ENCODE measurements at places on chromosomes 2 and 18.

DNA sequence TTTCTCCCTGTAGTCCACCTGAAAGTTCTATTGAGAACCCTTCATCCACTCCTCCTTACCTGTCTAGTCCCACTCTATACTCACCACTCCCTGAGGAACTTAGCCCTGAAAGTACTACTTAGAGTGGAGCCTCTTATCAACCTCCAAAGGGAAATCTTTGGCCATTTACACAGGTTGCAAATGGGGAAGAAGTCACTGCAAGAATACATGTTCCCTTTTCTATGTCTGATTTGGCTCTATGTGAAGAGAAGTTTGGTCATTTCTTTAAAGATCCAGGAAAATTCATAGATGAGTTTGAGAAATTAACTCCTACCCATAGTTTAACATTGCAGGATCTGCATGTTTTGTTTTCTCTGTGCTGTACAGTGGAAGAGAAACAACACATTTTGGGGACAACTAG, 22.9 kb upstream of the MGAT4A start:
- no peak overlapping the region for H3K4me3 ChIP-seq
- DNase-seq, result no peak
- H3K27me3 ChIP-seq, result no peaks in the 10 kb centered on the region
- no peaks in the 10 kb centered on the region for H3K4me1 ChIP-seq
- no peaks in the 10 kb centered on the region for H3K36me3 ChIP-seq

GRCh38 chr2:233108611-233109490, 48.7 kb downstream of the INPP5D start:
- no peaks in the 10 kb centered on the region for H3K36me3 ChIP-seq
- H3K27ac ChIP-seq, result no peak overlapping the region
- DNase-seq, result no peak
- H3K27me3 ChIP-seq, result no peaks in the 10 kb centered on the region
- H3K4me3 ChIP-seq, result no peak overlapping the region
- H3K4me1 ChIP-seq, result no peaks in the 10 kb centered on the region

- no peaks in the 10 kb centered on the region for H3K4me1 ChIP-seq
- H3K36me3 ChIP-seq, result no peaks in the 10 kb centered on the region
- no peak for DNase-seq
- H3K27ac ChIP-seq, result no peak overlapping the region
- H3K27me3 ChIP-seq, result no peaks in the 10 kb centered on the region
These were observed 23.3 kb upstream of the ROCK1 start for GRCh38 chr18:21134895-21135294.

DNA sequence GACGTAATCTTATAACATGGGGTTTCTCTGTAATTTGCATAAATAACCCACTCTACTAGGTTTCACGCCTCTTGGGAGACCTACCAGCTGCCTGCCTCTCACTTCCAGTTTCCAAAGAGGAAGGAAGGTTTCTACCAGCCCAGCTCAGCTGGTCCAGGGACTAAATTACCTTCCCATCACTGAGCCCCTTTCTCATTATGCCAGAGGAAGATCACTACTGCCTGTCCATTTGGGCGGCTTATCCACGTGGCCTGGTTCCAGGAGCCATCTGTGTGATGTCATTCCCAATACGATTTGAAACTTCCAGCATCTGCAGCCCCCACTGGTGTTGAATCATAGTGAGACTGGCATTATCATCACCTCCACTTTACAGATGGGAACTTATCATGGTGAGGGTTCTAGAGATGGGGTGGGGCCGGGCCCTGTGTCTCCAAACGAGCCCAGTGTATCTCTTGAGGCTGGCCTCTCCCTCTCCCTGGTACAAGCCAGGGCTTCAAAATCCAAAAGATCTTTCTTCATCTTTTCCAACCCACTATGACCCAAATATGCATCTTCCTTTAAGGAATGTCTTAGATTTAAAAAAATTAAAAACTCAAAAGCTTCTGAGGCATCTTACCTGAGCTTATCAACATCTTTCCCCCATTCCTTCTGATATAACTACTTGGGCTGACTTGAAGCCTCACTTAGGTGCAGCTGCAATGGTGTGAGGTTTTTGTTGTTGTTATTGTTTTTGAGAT, 140.8 kb downstream of the DDX1 start:
- no peaks in the 10 kb centered on the region for H3K4me1 ChIP-seq
- no peak overlapping the region for H3K27ac ChIP-seq
- H3K4me3 ChIP-seq, result no peak overlapping the region
- no peaks in the 10 kb centered on the region for H3K27me3 ChIP-seq
- no peaks in the 10 kb centered on the region for H3K36me3 ChIP-seq

GRCh38 chr2:1627628-1628381, 116.5 kb downstream of the PXDN start:
- no peak overlapping the region for H3K27ac ChIP-seq
- no peaks in the 10 kb centered on the region for H3K27me3 ChIP-seq
- DNase-seq, result no peak
- H3K4me1 ChIP-seq, result no peaks in the 10 kb centered on the region
- no peaks in the 10 kb centered on the region for H3K36me3 ChIP-seq

DNA sequence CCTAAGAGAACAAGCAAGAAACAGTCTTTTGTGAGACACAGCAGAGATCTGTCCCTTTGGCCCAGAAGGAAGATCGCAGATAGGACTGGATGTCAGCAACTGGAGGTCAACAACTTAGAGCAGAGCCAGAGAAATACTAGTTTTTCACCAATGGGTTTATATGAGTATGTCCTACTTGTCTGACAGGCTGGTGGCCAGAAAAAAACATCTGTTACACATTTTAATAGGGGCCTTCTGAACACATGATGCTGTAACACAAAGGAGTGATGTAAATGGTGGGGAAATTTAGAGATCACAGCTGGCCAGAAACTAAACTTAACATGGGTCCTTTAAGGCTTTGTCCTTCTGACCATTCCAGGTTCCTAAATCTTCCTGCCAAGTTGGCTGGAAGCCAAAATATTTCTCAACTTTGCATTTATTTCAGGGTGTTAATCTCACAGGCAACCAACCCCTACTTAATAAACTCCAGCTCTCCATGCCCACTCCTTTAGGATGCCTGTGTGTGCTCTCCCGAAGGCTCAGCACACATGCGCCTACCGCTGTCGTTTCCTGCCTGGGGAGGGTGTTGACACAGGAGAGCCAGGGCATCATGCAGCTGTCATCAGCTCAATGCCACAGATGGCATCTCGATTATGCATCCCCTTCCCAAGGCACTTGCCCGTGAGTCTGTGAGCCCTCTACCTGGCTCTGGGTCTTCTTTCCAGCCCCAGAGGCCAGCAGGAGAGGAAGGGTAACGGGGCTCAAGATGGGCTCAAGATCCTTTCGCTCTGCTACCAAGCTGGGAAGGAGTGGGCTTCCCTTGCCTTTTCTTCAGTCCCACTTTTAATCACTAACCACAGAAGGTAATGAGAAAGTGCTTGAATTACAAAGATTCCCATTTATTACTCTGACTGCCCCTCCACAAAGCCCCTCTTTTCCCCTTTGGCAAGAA, 252.5 kb downstream of the ETAA1 start:
- peak overlapping the region; percentile 34 for H3K27ac ChIP-seq
- no peak overlapping the region for H3K4me3 ChIP-seq
- no peaks in the 10 kb centered on the region for H3K36me3 ChIP-seq

GRCh38 chr2:9398881-9399780, 24.2 kb downstream of the ITGB1BP1 start:
- peak overlapping the region; percentile 67 for H3K27ac ChIP-seq
- H3K27me3 ChIP-seq, result no peaks in the 10 kb centered on the region
- peaks cover 39% of the 10 kb centered on the region for H3K36me3 ChIP-seq
- H3K4me3 ChIP-seq, result no peak overlapping the region
- H3K4me1 ChIP-seq, result no peaks in the 10 kb centered on the region
- peak; percentile 73 for DNase-seq

DNA sequence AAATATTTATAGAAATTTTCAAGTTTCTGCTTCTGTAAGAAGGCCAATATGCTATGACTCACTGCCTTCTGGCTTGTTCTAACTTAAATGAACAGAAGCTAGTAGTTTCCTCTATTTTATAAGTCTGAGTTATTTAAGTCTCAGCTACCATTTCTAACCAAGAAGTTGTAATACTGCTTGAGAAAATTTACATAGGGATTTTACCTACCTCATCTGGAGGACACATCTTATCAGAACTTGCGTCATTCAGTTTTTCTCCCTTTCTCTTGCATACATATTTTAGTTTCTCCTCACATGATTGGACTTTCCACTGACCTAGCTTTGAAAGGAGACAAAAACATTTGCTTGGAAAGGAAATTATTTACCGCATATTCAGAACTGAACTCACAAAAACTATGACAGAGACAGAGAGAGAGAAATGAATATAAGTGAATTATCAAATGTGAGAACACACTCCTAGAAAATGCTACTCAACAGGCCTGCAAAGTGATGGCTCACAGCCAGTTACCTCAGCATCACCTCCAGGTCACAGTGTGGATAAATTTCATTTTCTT, 81.1 kb upstream of the CD302 start:
- no peaks in the 10 kb centered on the region for H3K36me3 ChIP-seq
- no peak overlapping the region for H3K4me3 ChIP-seq
- H3K27me3 ChIP-seq, result no peaks in the 10 kb centered on the region
- DNase-seq, result no peak
- no peaks in the 10 kb centered on the region for H3K4me1 ChIP-seq
- no peak overlapping the region for H3K27ac ChIP-seq

- H3K27me3 ChIP-seq, result no peaks in the 10 kb centered on the region
- no peak overlapping the region for H3K27ac ChIP-seq
- DNase-seq, result peak; percentile 21
- H3K4me3 ChIP-seq, result no peak overlapping the region
These were observed 133.7 kb upstream of the COPS8 start for GRCh38 chr2:236951830-236952475.

DNA sequence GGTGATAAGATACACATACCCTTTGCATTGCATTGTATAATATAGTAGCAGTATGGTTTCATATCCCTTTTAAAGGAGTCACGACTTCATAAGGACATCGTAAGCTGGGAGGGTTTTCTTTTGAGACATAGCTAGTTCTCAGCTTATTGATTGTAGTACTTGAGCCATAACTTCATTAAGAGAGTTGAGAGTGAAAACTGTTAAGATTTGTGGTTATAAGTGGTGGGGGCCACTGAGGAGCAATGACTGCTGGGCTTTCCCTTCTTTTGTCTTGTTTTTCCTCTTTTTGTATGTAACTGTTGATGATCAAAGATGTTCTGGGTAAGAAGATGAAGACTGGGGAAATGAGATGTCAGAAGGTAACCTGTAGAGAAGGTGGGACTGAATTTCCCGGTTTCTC, 11.0 kb downstream of the EIF5B start:
- no peak overlapping the region for H3K4me3 ChIP-seq
- H3K36me3 ChIP-seq, result no peaks in the 10 kb centered on the region
- no peaks in the 10 kb centered on the region for H3K4me1 ChIP-seq
- no peak for DNase-seq
- H3K27ac ChIP-seq, result no peak overlapping the region

DNA sequence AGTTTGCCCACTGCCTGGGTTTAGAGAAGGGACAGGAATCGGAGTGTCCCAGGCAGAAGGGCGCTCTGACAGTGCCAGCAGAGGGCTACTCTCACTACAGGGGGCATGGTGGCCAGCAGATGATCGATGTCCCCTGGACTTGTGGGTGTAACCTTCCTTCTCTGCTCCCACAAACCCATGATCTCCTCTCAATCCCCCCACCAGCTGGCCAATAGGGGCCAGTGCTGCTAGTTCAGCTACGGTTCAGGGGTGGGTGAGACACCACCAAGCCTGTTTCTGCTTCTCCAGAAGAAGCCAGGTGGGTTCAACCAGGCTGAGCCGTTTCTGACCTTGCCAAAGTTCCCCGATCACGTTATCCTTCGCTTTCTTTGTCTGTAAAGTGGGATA, 1.3 kb downstream of the NPPC start:
- H3K27ac ChIP-seq, result no peak overlapping the region
- DNase-seq, result no peak
- no peaks in the 10 kb centered on the region for H3K36me3 ChIP-seq
- H3K27me3 ChIP-seq, result peaks cover 12% of the 10 kb centered on the region

- H3K36me3 ChIP-seq, result no peaks in the 10 kb centered on the region
- no peaks in the 10 kb centered on the region for H3K4me1 ChIP-seq
- DNase-seq, result no peak
These were observed 833.1 kb upstream of the NXPH2 start for GRCh38 chr2:139613264-139613663.

- H3K27ac ChIP-seq, result no peak overlapping the region
- no peaks in the 10 kb centered on the region for H3K27me3 ChIP-seq
- no peak for DNase-seq
- no peaks in the 10 kb centered on the region for H3K36me3 ChIP-seq
- H3K4me3 ChIP-seq, result no peak overlapping the region
- H3K4me1 ChIP-seq, result no peaks in the 10 kb centered on the region
These were observed 4.3 kb upstream of the SPATA3 start for GRCh38 chr2:230991598-230991997.

GRCh38 chr2:152555048-152555447, 162.2 kb downstream of the PRPF40A start:
- H3K27me3 ChIP-seq, result no peaks in the 10 kb centered on the region
- no peak for DNase-seq
- H3K36me3 ChIP-seq, result no peaks in the 10 kb centered on the region
- H3K27ac ChIP-seq, result no peak overlapping the region
- H3K4me3 ChIP-seq, result no peak overlapping the region
